Panc1 (cell line): ENCODE measurements at places on chromosomes 4 and X.
A peak's percentile ranks its signal among the peaks of the same experiment; 100 is the strongest.

DNA sequence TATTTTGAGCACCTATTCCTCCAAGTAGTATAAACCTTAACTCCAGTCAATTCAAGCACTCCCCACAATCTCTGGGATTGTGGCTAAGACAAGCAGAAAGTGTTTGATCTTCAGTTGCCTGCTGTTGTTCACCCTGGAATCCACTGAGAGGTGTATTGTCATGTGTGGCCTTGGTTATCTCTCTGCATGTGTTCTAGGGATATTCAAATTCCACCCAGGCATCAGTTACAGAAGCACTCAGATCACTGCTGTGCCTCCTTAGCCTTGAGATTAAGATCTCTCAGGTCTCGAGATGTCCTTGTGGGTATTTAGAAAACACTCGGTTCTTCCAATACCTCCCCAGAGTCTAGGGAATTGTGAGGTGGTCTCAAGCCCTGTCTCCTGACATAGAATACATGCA is 213.3 kb downstream of the SMARCA1 start:
- DNase-seq: no peak

DNA sequence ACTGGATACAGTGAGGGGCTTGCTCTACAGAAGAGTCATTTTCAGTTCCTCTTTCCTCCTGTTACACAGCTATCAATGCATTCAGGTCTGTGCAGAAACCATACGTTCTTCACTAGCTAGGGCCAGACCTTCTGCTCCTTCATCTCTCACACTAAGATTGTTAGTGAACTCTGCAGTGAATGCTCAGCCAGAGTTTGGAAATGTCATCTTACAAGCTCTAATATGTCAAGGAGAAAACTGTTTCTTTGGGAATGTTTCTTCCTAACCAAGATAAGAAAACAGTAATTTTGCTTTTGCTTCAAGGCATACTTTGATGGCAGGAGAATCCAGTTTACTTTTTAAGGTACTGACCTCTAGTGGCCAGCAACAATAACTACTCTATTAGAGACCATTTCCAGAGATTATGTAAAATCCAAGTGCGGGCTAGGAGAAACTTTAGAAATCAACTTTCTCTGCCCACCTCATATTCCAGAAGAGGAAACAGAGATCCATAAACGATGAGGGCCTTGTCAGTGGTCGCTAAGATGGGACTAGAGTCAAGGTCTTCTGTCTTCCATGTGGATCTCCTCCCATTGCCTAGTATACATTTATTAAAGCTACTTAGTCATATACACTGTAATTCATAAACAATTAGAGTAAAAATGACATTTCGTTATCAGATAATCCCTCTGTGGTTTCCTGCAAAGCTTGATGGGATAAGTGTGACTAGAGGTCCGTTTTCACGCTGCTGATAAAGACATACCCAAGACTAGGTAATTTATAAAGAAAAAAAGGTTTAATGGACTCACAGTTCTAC is 12.1 kb upstream of the CC2D2A start:
- DNase-seq: no peak

DNA sequence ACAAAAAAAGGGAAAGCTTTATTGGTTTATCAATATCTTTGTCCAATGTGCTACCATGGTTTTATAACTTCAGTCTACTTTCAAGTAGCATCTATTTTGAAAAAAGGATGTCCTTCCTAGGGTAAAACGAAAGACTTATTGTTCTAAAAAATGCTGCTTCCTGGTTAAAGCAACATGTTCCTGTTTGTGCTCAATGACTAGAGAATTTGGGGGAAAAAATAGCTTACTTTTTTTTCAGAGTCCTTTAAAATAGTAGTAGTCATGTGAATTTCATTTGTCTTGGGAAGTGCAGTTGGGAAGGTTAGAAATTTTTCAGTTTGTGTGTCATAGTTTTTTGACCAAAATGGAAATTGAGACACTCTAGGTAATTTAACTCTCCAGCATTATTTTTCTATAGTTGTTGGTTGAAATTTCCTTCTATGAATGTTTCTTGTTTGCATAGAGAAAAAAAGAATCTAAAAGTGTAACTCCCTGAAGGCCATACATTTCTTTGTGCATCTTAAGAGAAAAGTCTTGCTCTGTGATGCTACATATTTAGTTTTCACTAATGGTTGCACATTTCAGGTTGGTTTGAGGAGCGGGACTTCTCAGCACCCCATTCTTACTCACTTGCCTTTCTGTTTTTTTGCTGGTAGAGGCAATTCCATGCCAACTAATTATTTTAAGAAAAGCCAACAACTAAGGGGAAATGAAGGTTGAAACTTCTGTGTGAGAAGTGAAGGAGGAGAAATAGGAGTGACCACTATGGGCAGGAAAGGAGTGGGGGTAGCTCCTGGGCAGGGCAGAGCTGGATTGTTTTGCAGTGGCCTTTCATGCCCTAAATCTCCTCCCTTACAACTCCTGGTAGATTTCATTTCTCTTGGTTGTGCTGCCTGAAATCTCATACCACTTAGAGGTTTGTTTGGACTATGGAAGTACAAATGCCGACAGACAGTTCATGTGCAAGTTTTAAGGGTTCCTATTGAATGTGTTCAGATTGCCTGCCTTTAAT is 76.4 kb downstream of the RAPGEF2 start:
- DNase-seq: no peak

DNA sequence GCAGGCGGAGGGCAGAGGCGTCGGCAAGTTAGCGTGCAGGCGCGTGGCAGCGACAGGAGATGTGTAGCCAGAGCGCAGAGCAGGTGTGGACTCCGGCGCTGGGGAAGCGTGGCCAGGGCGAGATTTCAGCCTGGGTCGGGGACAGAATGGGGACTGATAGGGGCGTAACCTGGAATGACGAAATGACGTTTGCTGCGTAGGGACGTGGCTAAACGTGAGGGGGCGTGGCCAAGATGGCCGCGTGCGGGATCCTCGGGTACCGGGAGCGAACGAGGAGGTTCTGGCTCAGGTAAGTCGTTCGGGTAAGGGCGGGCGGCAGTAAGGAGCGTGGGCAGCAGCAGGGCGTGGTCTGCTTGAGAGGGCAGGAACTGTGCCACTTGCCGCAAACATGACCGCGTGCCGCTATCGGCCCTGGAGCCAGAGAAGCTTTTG is 10.9 kb upstream of the CLTRN start:
- DNase-seq: no peak

GRCh38 chrX:120457766-120458180 is 11.3 kb downstream of the LAMP2 start:
- DNase-seq: peak; percentile 5

GRCh38 chr4:159413306-159413943 is 310.5 kb downstream of the RAPGEF2 start:
- no peak for DNase-seq

- DNase-seq: no peak
These were observed 124.7 kb upstream of the TLL1 start for GRCh38 chr4:165748321-165748720.

DNA sequence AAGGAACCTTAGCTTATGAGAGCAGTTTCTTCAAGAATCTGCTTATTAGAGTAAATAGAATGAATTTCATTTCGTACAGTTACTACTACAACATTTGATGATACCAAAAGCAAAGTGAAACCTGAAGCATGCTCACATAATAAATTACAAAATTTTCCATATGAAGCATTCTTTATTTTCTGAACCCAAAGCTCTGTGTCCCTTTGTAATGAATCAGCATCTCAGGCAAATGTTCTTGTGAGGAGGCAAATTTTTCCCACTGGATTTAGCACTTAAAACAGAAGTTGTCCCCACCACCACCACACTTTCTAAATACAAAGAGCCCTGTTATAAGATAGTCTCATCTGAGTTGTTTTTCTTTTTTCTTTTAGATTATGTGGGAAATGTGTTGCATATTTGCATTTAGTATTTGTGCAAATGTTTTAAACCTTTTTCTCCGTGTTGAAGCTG is 70.7 kb upstream of the NFKB1 start:
- DNase-seq: no peak

- DNase-seq: no peak
These were observed 43.4 kb downstream of the ING2 start for GRCh38 chr4:183548306-183548705.
